ENCODE measurements at places on chromosomes 13 and 19.

- peak; percentile 77 for DNase-seq
These were observed 16.1 kb upstream of the USP29 start for GRCh38 chr19:57103573-57104277.

- DNase-seq = no peak
These were observed 193.6 kb downstream of the KCNRG start for GRCh38 chr13:50208826-50209335.

GRCh38 chr19:7177926-7178325 is 108.4 kb downstream of the ZNF557 start:
- DNase-seq = no peak

DNA sequence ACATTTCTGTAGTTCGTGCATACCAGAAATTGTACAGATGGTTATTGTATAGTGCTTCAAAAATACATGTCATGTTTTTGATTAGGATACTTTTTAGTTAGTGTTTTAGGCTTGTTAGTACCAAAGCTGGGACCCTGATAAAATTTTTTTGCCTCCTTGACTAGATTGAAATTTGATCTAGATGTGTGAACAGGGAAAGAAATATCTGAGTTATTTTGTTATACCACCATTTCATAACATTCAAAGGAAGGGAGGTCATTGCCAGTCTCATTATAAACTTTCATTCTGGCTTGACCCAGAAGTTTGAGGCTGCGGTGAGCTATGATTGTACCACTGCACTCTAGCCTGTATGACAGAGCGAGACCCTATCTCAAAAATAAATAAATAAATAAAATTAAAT is 9.0 kb downstream of the LMO7 start:
- no peak for DNase-seq

- DNase-seq = no peak
These were observed 65.2 kb upstream of the ZNF599 start for GRCh38 chr19:34838248-34838647.

- DNase-seq = no peak
These were observed 13.3 kb downstream of the USP12 start for GRCh38 chr13:27158335-27158734.

DNA sequence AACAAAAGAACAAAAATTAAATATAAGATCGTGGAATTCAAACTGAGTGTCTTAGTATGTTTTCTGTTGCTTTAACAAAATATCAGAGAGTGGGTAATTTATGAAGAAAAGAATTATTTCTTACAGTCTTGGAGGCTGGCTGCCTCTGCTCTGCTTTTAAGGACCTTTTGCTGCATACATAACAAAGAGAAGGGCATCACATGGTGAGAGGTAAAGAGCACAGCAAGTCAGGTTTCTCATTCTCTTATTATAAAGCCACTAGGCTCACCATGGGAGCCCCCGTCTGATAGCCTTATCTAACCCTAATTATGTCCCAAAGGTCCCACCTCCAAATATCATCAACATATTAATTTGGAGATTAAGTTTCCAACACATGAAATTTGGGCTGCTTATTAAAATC is 231.3 kb downstream of the SLITRK6 start:
- no peak for DNase-seq

GRCh38 chr13:84031120-84031519 is 148.8 kb upstream of the SLITRK1 start:
- DNase-seq = no peak

DNA sequence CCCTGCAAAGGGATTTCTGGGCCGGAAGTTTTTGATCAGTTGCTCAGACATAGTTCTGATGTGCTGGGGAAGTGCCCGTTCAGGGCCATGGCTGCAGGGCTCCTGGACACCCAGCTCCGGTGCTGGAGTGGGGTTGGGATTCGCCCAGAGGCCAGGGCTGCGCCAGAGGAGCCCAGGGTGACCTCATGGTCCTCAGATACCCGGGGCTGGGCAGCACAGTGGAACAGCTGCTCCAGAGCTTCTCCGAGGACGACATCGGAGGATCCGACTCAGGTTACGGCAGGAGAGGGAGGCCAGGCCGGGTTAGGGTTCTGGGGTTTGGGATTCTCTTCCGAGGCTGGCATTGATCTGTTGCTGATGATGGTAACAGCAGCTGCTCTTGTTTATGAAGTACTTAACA is 20.9 kb downstream of the CARM1 start:
- no peak for DNase-seq

- no peak for DNase-seq
These were observed 1.6 kb downstream of the P2RY11 start for GRCh38 chr19:10112895-10113591.

DNA sequence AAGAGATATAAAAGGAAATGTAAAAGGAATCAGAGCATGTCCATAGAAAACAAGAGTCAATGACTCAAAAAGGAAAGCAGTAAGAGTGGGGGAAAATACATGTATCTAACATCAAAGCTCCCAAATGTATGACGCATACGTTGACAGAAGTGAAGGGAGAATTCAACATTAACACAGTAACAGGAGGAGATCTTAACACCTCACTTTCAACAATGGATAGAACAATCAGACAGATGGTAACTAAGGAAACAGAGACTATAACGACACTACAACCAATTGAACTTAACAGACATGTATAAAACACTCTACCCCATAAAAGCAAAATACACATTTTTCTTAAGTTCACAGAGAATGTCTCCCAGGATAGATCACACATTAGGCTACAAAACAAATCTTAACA is 774.8 kb upstream of the ARGLU1 start:
- DNase-seq = no peak

GRCh38 chr19:51690454-51691073 is 2.6 kb upstream of the SPACA6 start:
- peak; percentile 69 for DNase-seq

- DNase-seq = no peak
These were observed 5.3 kb downstream of the MATK start for GRCh38 chr19:3780786-3781304.

GRCh38 chr13:63190219-63190618 is 1774.6 kb upstream of the PCDH20 start:
- no peak for DNase-seq

DNA sequence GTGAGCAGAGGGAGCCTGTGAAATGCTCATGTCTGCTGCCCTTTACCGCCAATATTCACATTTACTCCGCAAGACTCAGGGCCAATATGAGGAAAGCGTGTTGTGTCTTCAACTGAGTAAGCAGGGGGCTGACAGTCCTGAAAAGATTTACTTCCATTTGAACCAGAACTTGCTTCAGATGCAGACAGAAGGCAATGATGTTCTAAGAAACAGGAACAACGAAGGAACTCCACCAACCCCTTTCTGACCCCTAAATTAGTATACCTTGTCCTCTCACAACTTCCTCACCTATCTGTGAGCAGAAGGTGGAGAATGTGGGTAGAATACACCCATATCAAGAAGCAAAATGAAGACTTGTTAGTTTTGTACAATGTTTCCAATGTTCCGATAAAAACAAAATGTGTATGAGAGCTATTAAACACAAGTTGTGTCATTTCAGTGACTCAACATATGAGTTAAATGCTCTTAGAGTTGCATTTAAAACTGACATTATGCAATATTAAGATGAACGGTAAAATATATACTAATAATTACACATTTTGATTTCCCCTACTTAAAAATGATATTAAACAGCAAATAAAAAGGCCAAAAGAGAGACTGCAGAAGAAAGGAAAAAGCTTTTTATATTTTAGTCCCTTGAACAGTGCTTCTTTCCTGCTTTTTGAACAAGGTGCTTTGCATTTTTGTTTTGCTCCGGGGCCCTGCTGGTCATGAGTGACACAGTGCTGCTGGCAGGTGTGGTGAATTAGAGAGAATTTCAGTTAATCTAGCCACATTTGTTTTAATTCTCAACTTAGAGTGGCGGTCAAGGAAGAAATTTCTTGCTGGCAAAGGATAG is 16.0 kb downstream of the TMEM272 start:
- no peak for DNase-seq
